RPMI8226 (cell line): ENCODE measurements at places on chromosomes 1 and 21.
A peak's percentile ranks its signal among the peaks of the same experiment; 100 is the strongest.

- no peak for DNase-seq
Observed at GRCh38 chr1:31215065-31215570, 24.6 kb downstream of the NKAIN1 start.

GRCh38 chr1:36148821-36149236, 457 bp downstream of the TRAPPC3 start:
- no peak for DNase-seq

DNA sequence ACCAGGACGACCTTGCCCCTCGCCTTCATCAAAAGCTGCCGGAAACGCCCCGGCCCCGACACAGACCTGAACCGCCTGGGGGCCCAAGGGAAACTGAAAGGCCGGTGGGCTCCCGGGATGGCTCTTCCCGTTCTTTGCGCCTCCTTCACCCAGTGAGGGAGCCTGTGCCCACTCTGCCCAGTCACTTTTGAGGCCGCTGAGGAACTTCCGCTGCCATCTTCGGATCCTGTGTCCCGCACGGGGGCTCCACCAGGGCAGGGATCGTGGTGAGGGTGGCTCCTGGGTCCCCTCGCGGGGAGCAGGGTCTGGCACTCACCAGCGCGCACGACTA, 104.0 kb downstream of the PPIAL4G start:
- DNase-seq: no peak

- no peak for DNase-seq
Observed at GRCh38 chr1:181898773-181899172, 162.7 kb downstream of the ZNF648 start.

DNA sequence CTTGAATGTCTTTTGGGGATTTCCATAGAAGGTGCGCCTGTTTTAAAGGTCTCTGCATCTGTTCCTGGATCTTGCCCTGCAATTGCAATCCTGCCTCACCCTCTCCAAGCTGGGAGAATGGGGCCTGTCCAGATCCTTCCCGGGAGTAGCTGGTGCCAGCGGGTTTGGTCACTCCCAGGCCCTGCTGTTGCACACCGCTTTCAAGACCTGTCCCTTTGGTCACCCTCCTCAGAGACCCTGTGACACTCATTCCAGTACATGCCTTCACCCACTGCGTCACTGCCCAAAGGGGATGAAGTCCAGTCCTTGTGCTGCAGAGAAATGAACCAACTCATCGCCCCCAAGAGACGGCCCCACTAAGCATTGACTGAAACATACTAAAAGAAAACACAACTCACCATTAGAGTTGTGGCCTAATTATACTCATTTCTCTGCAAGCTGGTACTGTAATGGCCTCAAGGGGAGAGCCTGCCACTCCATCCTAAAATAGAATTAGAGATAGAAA, 1.9 kb upstream of the IRF2BP2 start:
- DNase-seq: no peak

DNA sequence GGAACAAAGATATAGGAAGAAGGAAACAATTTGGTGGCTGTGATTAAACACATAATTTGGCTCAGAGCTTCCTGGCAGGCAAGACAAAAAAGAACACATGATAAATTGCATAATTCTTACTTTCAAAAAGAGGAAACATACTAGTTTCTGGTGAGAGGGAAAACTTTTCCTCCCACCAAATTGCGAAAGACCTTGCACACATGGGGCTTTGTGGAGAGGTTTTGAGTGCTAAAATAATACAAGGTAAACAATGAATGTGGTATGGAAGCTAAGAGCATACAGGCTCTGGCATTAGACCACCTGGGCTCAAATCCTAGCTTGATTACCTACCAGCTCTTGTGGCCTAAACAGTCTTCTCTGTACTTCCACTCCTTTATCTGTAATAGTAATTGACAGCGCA, 140.2 kb upstream of the HOOK1 start:
- DNase-seq: no peak

- no peak for DNase-seq
Observed at GRCh38 chr1:245475126-245475525, 320.3 kb downstream of the KIF26B start.

DNA sequence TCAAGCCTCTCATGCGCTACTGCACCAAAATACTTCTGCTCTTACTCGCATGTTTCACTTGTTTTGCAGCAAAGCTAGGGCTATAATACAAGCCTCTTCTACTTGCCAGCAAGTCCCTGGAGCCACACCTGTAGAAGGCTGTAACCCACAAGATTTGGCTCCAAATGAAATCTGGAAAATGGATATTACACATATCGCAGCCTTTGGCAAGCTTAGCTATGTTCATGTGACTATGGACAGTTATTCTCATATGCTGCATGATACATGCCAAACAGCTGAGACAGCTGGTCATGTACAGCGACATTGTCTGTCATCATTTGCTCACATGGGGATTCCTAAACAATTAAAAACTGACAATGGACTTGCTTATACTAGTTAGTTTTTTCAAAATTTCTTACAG, 270.3 kb downstream of the COL11A1 start:
- no peak for DNase-seq

DNA sequence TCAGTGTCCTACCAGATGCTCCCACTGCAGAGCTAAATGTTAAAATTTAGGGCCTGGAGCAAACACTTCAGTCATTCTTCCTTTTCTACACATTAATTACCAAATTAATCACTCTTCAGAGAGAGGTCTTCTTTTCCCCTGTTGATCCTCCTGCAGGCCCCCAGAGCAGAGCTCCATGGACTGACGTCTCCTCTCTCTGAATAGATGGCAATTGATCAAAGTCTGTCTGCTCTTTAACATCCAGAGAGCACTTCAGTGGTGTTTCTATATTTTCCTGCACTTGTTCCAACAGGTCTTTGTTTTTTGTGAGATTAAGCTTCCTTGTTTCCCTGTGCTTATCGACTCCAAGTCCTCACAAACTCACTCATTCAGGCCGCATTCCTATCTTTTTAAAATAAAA, 239.3 kb downstream of the SIPA1L2 start:
- no peak for DNase-seq

DNA sequence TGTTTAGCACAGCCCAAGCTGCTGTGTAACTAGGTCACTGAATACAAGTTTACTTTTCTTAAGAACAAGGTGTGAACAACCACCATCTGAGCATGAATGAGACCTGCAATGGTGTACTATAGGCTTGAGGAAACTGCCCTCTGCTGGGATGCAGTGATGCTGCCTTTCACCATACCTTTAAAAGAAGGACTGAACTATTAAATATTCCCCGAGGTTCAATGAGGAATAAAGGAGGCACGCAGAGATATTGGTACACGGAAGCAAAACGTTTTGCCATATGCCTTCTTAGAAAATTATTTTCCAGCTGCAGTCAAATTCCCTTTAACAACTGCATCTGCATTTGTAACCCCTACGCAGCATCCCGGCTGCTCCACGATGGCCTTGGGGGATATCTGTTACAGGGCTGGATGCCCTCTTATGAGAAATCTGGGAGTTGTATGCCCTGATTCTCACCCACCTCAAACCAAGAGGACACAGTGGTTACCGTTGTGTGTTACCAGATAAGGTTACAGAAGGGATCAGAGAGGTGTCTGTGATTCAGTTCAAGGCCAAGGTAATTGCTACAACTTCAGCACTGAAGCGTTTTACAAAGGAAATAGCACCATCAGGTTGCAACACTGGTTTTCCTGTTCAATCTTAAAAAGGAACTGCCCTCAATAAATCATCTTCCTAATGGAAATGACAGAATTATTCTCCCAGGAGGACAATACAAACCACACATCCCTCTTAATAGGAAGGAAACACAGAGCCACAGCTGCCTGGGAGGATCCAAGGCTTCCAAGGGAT, 470.5 kb downstream of the LTN1 start:
- DNase-seq: peak; percentile 23
